Kidney (tissue), 22 donors: ENCODE measurements at places on chromosomes 3 and 15.

DNA sequence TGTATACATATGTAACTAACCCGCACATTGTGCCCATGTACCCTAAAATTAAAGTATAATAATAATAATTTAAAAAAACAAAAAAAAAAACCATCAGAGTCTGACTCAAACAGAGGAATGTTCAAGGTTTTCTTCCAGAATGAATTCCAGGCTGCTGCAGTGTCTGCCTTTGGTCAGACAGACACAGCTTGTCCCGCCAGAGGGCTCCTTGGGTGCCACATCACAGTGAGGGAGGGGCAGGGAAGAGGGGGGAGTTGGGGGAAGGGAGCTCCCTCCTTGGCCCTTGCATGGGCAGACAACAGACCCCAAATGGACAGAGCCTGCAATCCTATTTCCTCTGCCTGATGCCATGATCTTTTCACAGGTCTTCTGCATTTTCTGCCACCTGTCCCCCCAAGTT lies 36.5 kb downstream of the ITGB5 start:
- no peak overlapping the region for H3K4me3 ChIP-seq
- H3K36me3 ChIP-seq: peaks cover 25% of the 10 kb centered on the region
- H3K4me1 ChIP-seq: no peaks in the 10 kb centered on the region
- no peak for DNase-seq
- H3K27ac ChIP-seq: no peak overlapping the region

DNA sequence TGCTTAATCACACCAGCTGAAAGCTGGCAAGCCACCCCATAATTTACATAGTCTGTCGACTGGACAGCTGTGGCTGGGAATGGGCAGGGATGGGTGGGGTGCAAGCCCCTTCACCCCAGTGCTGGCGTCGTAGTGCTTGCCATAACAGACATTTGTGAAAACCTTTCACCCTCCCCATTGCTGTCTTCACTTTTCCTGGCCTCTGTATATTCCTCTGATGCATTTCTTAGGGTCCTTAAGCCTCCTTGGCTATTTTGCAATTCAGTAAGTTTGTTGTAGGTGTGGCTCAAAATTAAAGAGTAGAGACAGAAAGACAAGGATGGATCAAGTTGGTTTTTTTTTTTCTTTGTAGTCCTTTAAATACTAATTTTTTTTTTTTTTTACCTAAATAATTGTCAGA lies 383.3 kb upstream of the MCTP2 start:
- DNase-seq: no peak
- H3K27ac ChIP-seq: no peak overlapping the region
- no peaks in the 10 kb centered on the region for H3K36me3 ChIP-seq
- no peaks in the 10 kb centered on the region for H3K4me1 ChIP-seq
- no peaks in the 10 kb centered on the region for H3K27me3 ChIP-seq

DNA sequence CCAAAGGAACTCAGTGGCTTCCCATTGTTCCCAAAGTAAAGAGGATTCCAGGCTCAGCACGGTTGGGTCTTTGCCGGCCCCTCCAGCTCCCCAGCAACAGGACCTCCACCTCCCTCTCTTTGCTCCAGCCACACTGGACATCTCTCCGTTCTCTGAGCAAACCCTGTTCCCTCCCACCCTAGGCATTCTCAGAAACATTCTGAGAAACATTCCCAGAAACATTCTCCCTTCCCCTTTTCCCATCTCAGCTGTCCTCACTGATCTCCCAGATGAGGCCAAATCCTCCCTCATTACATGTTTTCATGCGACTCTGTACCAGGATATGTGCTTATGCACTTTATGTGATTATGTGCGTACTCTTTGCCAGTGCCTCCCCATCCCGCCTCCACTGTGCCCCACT lies 14.1 kb downstream of the CCDC33 start:
- H3K36me3 ChIP-seq: no peaks in the 10 kb centered on the region
- no peak overlapping the region for H3K27ac ChIP-seq
- H3K27me3 ChIP-seq: no peaks in the 10 kb centered on the region
- H3K4me1 ChIP-seq: peaks cover 1% of the 10 kb centered on the region
- no peak for DNase-seq
- no peak overlapping the region for H3K4me3 ChIP-seq

DNA sequence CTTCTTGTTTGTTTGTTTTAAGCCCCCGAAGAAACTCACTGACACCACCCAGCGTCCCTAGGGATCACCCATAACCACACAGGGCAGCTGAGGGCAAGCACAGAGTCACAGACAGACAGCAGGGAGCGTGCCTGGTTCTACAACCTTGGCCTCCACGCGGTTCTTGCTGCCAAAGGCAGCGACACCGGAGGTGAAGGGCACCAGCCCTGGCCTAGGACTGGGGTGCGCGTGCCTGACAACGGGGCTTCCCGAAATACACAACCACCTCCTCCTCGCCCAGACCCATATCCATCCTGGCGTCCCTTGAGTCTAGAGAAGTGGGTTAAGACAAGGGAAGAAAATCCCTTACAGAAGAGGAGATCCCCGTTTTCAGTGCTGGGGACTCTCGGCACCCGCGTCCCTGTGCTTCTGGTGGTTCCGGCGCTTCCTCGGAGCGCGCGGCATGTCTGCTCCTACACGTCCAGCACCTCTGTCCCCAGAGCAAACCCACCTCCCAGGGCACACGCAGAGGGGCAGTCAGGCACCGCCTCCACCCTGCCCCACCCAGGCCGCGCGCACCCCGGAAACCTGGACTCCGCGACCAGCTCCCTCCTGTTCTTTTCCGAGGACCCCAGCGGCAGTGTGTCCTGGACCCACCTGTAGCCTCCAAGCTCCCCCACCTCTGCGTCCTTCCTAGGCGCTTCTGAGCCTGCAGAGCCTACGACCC lies 911 bp downstream of the RFTN1 start:
- peak overlapping the region; percentile 54 for H3K27ac ChIP-seq
- no peak for DNase-seq
- H3K4me1 ChIP-seq: peaks cover 8% of the 10 kb centered on the region
- no peaks in the 10 kb centered on the region for H3K36me3 ChIP-seq
- H3K27me3 ChIP-seq: no peaks in the 10 kb centered on the region

DNA sequence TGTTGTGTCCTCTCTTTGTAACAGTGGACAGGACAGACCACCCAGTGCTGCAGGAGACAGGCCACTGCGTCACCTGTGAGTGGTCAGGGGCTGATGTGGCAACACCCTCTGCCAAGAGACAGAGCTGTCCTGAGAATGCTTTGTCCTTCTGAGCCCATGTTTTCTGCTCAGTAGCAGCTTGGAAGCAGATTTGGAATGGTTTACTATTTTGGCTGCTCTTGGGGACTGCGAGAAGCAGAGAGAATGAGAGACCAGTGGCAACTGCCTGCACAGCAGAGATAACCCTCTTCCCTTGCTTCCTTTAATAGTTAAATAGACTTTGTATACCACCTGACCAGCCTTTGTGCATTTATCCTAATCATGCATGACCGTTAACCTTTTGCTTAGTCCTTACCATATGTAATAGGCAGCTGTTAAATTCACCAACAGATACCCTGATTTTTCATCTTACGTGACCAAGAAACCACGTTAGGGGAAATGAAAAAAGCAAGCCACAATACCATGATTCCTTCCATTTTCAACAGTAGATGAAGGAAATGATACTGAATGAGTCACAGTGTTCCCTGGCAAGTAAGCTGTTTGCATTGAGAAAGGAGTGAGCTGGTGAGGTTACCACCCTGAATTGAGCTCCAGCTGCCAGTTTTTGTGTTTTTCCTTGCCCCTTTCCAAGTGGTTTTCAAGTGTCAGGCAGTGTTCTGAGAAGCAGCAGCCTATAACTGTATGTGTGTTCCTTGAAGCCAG lies 35.5 kb downstream of the B3GALNT1 start:
- H3K36me3 ChIP-seq: no peaks in the 10 kb centered on the region
- peaks cover 3% of the 10 kb centered on the region for H3K4me1 ChIP-seq
- no peak overlapping the region for H3K27ac ChIP-seq
- H3K4me3 ChIP-seq: no peak overlapping the region

DNA sequence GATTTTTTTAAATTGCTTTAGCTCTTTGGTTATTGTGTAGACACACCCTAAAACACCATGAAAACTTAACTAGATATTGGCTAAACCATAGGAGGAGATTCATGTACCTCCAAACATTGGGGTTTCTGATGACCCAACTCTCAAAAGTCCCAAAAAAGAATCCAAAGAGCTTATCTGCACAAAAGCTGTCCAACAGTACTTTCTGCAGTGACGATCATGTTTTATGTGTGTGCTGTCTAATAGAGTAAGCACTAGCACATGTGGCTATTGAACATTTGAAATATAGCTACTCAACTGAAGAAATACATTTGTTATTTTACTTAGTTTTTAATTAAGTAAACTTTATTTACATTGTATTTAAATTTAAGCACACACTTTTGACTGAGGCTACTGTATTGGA lies 818.2 kb upstream of the LMCD1 start:
- H3K36me3 ChIP-seq: no peaks in the 10 kb centered on the region
- H3K27ac ChIP-seq: no peak overlapping the region
- H3K4me3 ChIP-seq: no peak overlapping the region
- peak; percentile 29 for DNase-seq
- H3K4me1 ChIP-seq: no peaks in the 10 kb centered on the region

DNA sequence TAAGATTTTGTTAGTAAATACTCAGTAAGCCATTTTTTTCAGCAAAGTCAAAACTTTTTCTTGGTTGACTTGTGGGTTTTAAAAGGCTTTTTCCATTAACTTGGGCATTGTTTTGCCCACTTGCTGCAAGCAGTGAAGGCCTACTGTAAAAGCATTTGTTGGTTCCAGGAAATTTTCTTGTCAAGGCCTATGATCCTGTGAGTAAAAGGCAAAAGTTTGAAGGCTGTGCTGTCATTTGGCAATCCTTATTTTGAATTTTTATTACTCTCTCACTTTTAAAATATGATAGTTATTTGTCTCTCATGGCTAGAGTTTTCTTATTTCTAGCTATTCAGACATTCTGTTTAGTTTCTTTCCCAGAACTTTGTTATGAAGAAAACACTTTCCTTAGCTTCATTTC lies 13.0 kb downstream of the P2RY12 start:
- H3K27ac ChIP-seq: no peak overlapping the region
- no peak for DNase-seq
- H3K4me3 ChIP-seq: no peak overlapping the region
- no peaks in the 10 kb centered on the region for H3K27me3 ChIP-seq

DNA sequence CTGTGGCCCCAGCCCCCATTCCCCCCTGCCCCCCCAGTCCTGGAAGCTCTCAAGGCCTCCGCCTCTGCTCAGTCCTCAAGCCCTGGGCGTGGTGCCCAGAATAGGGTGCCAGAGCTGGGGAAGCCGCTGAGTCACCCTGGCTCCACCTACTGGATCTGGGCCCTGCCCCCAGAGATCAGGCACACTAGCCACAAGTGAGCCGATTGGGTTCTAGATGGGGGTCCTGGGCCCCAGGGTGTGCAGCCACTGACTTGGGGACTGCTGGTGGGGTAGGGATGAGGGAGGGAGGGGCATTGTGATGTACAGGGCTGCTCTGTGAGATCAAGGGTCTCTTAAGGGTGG lies 5.7 kb downstream of the EIF4G1 start:
- H3K36me3 ChIP-seq: peaks cover 56% of the 10 kb centered on the region
- no peak for DNase-seq
- peak overlapping the region; percentile 56 for H3K27ac ChIP-seq
- peaks cover 34% of the 10 kb centered on the region for H3K4me1 ChIP-seq
- no peaks in the 10 kb centered on the region for H3K27me3 ChIP-seq

DNA sequence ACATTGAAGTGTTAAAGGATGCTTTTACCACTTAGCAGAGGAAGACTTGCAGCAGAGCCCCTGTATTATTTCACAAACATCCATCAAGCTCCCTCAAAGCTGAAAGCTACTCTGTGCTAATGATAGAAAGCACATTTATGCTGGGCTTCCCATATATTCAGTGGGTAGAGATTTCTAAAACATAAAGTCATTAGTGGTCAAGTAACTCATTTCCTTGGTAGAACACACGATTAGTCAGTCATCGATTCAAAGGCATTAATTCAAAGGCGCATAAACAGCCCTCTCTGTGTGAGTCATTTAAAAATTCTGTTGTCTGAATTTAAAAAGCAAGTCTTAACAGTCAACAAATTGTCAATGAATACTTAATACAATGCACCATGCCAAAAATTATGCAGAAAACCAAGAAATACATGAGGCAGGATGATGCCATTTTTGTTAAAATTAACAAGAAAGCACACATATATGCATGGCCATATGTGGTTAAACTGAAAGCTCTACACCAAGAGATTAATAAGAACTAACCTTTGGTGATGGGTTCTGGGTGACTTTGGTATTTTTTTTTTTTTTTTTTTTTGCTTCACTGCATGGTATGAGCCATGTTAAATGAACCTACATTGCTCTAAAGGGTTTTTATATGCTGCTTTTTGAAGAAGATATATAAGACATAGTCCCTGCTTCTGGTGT lies 61.7 kb downstream of the LDHAL6B start:
- no peaks in the 10 kb centered on the region for H3K36me3 ChIP-seq
- no peak for DNase-seq
- H3K27ac ChIP-seq: no peak overlapping the region
- H3K27me3 ChIP-seq: no peaks in the 10 kb centered on the region
- no peaks in the 10 kb centered on the region for H3K4me1 ChIP-seq

DNA sequence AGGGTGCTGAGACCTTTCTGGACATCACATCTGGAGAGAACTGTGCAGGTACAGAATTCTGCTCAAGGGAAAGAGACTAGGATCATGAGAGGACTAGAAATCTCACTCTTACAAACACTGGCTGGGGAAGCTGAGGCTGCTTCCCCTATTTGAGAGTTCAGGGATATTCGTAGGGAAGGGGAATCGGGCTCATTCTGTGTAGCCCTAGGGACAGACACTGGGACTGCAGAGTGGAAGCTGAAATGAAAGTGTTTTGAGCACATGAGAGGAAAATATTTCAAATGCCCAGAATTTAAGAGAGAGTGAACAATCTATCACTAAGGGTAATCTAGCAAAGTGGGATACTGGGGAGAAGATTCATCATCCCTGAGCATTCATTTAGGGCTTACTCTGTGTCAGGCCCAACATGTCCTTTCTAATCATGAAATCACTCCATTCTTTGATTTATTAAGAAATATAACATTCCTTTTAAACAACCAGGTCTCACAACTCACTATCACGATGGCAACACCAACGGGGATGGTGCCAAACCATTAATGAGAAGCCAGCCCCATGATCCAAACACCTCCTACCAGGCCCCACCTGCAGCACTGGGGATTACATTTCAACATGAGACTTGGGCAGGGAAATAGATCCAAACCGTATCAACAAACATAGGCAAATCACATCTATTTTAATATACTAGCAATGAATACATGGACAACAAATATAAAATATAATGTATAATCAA lies 63.0 kb downstream of the CPN2 start:
- DNase-seq: no peak
- H3K4me1 ChIP-seq: no peaks in the 10 kb centered on the region
- no peaks in the 10 kb centered on the region for H3K36me3 ChIP-seq
- no peak overlapping the region for H3K27ac ChIP-seq
- H3K4me3 ChIP-seq: no peak overlapping the region

DNA sequence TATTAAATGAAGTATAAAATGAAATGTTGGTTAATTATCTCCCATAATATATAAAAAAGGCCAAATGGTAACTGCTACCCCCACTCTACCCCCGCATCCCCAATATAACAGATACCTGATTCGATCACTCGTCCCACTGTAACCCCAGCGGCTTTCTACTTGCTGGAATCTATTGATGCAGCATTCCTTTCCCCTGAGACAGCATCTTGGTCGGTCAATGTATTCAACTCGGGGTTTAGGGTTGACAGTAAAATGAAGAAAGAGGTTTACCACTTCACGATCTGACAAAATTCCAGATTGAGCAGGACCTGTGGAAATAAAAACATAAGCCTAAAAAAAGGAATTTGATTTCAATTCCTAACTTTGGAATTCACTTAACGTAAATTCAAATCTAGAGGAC lies 18.6 kb upstream of the C15orf40 start:
- no peak overlapping the region for H3K4me3 ChIP-seq
- no peak overlapping the region for H3K27ac ChIP-seq
- DNase-seq: no peak
- no peaks in the 10 kb centered on the region for H3K27me3 ChIP-seq
- H3K4me1 ChIP-seq: no peaks in the 10 kb centered on the region
